SIG-M5 (cell line): ENCODE measurements at places on chromosomes 13 and 19.

- no peak for DNase-seq
Observed at GRCh38 chr13:65133094-65133493, 2097.0 kb downstream of the PCDH9 start.

DNA sequence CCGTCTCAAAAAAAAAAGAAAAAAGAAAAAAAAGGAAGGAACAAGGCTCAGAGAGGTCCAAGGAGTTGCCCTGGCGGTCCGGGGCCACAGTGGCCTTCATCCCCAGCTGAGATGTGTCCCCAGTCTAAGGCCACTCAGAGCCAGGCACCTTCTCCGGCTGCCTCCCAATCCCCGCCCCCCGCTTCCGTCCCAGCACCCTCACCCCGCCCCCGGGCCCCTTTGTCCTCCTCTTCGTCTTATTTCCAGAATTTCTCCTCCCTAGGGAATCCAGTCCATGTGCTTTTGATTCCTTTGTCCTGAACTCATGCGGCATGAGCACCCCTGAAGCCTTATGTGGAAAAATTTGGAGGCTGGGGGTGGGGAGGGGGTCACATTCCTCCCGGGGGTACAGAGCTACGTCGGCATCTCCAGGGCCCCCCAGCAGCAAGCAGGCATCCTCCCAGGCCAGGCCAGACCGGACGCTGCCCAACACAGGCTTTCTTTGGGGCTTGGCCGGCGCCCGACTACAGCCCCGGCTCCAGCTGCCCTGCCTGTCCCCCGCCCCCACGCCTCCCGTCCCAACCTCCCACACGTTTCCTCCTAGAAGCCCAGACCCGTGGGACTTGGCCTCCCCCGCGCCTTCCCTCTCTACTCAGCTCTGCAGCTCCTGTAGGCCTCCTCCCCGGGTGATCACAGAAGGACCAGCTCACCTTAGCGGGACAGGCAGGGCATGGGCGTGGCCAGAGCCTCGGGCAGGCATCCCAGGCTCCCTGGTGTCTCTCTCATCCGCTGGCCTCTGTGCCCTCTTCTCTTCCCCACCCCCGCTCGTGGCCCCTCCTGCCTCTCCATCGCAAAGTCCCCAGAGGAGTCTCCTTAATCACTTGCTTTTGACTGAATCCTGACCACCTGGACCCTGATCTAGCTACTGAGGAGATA, 17.8 kb upstream of the ADGRE5 start:
- no peak for DNase-seq

DNA sequence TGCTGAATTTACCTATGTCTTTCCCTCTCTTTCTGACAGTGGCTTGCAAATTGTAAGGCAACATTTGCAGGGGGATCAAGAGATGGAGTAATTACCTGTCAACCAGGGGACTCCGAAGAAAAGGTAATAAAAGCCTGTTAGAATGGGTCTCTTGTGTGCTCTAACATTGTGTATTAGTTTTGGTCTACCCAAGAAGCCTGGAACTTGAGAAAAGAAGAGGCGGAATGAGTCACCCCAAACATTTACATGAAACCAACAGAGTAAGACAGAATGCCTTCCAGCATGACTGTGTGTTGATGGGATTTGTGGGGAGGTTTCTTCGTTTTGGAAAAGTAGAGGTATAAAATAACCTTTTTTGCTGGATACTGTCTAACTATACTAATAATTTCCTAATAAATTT, 36.7 kb downstream of the ZAR1L start:
- no peak for DNase-seq

- DNase-seq: no peak
Observed at GRCh38 chr13:102606537-102607309, 9.9 kb downstream of the TPP2 start.

GRCh38 chr13:41463838-41464602, 6.7 kb downstream of the RGCC start:
- no peak for DNase-seq

GRCh38 chr13:76048675-76049375, 412.7 kb downstream of the LMO7 start:
- DNase-seq: no peak

DNA sequence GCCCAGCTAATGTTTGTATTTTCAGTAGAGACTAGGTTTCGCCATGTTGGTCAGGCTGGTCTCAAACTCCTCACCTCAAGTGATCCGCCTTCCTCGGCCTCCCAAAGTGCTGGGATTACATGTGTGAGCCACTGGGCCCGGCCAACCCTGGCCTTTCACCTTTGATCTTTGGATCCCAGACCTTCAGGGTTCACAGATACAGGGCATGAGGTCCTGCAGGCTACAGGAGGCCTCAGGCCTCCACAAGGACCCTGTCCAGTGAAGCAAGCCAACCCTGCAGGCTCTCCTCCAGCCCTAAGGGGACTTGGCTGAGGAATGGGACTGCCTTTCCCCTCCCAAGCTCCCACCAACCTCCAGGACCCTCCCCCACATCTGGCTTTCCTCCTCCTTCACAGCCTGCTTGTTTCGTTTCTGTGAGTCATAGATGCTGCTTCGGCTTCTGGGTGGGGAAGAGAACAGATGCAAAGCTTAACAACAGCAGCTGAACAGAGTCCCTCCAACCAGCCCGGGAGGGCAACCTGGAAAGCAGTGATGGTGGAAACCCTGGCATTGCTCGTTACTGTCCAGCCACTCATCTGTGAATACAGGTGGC, 11.8 kb downstream of the ARHGEF18 start:
- DNase-seq: no peak

- DNase-seq: no peak
Observed at GRCh38 chr13:97120346-97120745, 101.8 kb upstream of the MBNL2 start.
